ENCODE measurements at places on chromosomes 13 and 19.

- H3K4me1 ChIP-seq = peaks cover 10% of the 10 kb centered on the region
- H3K27ac ChIP-seq = no peak overlapping the region
- no peak overlapping the region for H3K4me3 ChIP-seq
- H3K27me3 ChIP-seq = no peaks in the 10 kb centered on the region
- no peak for DNase-seq
These were observed 8.3 kb upstream of the KCNN4 start for GRCh38 chr19:43789029-43789428.

DNA sequence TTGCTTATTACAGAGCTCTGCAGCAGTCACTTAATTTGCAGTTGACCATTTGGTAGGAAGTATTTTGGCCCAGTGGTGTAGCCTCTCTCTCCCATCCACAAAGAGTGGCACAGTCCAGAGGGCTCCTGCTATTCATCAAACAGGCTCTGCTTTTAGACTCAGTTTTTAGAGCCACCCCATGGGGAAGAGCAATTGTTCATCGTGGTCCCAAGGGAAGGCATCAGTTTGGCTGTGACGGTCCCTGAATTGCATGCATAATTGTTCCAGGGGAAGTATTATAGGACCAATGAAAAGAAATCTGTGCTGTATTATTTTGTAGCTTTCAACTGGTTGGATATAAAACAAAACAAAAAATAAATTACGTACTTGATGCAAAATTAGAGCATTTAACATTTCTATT is 799.0 kb downstream of the DACH1 start:
- no peak for DNase-seq
- H3K27ac ChIP-seq = no peak overlapping the region
- H3K27me3 ChIP-seq = no peaks in the 10 kb centered on the region
- no peaks in the 10 kb centered on the region for H3K4me1 ChIP-seq
- no peak overlapping the region for H3K4me3 ChIP-seq

GRCh38 chr13:99282264-99283231 is 24.4 kb upstream of the GPR18 start:
- H3K27me3 ChIP-seq = no peaks in the 10 kb centered on the region
- H3K36me3 ChIP-seq = no peaks in the 10 kb centered on the region
- H3K27ac ChIP-seq = no peak overlapping the region
- H3K4me3 ChIP-seq = no peak overlapping the region
- H3K4me1 ChIP-seq = peaks cover 50% of the 10 kb centered on the region

DNA sequence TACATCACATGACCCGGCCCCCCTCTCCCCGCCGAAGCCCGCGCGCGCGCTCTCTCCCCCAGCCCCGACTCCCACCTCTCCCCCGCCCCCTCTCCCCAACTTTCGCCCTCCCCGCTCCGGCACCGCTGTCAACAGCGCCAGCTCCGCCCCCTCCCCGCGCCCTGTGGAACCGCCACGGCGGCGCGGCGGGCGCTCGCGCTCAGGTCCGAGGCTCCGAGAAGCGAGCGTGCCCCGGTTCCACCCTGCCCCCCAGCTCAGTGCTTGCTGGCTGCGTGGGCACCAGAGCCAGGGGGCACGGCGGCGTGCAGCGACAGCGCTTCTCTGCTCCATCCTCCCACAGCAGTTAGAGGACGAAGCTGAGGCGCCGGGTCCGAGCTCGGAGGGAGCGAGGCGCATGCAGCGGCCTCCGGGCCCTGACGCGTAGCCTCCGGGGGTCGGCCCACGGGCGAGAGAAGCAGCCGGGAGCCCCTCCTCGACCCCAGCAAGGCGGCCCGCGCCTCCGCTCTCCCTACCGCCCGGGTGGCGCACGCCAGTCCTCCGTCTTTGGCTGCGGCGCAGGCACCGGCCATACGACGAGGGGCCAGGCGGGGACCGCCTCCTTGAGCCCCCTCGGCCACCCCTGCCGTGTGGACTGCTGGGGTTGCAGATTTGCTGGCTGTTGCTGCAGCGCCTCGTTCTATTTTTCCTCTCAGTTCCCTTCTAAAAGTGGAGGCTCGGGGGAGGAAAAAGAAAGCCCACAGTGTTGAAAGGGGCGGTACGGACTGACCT is 109.5 kb downstream of the KCNRG start:
- H3K4me3 ChIP-seq = peak overlapping the region; percentile 98
- H3K27ac ChIP-seq = peak overlapping the region; percentile 99
- no peaks in the 10 kb centered on the region for H3K36me3 ChIP-seq
- DNase-seq = peak; percentile 93
- no peaks in the 10 kb centered on the region for H3K27me3 ChIP-seq
- H3K4me1 ChIP-seq = peaks cover 74% of the 10 kb centered on the region

DNA sequence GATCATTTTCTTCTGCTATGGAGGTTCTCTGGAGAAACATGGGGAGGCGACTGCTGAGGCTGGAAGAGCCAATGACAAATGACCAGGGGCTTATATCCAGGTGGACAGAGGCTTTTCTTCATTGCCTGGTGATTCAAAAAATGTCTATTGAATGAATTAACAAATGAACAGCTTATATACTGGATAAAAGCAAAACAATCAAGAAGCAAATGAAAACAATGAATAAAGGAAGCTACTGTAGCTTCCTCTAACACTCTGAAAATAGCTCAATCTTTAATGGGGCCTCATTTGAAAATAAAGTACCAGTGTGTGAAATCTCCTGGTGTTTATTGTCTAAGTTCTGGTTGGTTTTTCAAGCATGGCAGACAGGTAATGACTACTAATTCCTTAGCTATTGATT is 167.5 kb upstream of the TMTC4 start:
- H3K27me3 ChIP-seq = no peaks in the 10 kb centered on the region
- no peak overlapping the region for H3K4me3 ChIP-seq
- H3K27ac ChIP-seq = no peak overlapping the region
- H3K4me1 ChIP-seq = no peaks in the 10 kb centered on the region
- DNase-seq = no peak

DNA sequence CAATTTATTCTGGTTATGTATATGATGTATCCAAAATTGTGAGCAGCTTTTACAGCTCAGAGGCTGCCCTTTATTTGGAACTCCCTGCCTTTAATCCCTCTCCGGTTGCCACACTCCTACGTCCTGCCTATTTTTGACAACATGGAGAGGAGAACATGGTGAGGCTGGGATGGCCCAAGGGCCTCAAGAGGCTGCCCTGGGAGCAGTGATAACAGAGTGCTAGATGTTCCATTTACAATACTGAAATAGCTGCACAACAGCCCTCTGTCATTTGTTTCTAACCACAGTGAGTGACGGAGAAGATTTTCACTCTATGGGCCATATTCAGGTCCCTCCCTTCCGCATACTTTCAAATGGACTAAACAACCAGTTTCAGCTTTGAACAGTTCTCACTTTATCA is 33.4 kb downstream of the STARD13 start:
- H3K27ac ChIP-seq = no peak overlapping the region
- no peaks in the 10 kb centered on the region for H3K27me3 ChIP-seq
- H3K4me1 ChIP-seq = peaks cover 8% of the 10 kb centered on the region
- no peak overlapping the region for H3K4me3 ChIP-seq
- no peaks in the 10 kb centered on the region for H3K36me3 ChIP-seq

DNA sequence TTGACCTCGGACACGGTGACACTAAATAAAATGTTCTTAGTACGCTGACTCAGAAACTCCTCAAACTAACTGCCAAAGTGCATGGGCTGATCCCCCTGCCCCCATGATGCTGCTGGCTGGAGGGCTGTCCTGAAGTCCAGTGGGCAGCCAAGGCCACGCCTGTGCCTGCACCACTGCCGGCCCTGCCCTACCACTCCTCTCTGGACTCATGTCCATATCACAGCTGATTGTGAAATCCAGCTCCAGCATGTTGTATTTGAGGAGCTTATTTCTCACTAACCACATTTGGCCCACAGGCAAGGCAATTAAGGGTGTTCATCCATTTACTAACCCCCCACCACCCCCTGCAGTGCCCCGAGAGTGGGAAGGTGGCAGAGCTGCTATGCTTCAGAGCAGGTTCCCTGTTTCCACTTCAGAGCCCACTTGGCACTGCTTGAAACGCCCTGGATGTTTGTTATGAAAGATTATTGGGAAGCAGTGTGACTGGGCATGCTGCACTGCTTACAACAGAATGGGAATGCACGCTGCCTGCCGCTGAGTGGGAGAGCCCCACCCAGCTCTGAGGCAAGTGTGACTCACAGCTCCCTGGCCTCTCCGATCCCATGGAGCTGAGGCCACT is 114.0 kb downstream of the UQCRFS1 start:
- DNase-seq = peak; percentile 64
- no peaks in the 10 kb centered on the region for H3K4me1 ChIP-seq
- H3K36me3 ChIP-seq = no peaks in the 10 kb centered on the region
- H3K4me3 ChIP-seq = no peak overlapping the region
- peak overlapping the region; percentile 69 for H3K27ac ChIP-seq

DNA sequence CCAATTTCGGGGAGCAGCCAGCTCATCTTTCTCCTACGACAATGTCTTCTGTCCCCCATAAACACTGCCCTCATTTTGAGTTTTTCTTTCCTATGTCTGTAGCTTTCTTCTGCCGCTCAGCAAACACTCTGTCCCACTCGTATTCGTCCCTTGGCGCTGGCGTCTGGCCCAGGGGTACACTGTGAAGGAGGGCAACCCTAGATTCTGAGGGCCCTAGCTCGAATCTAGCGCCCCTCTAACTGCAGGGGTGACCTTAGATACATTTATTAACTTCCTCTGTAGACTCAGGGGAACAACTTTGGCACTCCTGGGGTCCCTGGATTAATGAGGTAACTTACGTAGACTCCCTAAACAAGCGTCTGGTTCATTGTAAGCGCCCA is 677 bp upstream of the LRCH1 start:
- DNase-seq = no peak
- no peaks in the 10 kb centered on the region for H3K4me1 ChIP-seq
- no peaks in the 10 kb centered on the region for H3K36me3 ChIP-seq
- peak overlapping the region; percentile 92 for H3K27ac ChIP-seq
- H3K27me3 ChIP-seq = no peaks in the 10 kb centered on the region

GRCh38 chr13:72097568-72097967 is 230.6 kb upstream of the DACH1 start:
- no peak overlapping the region for H3K27ac ChIP-seq
- no peaks in the 10 kb centered on the region for H3K36me3 ChIP-seq
- no peak for DNase-seq
- H3K4me3 ChIP-seq = no peak overlapping the region
- H3K4me1 ChIP-seq = no peaks in the 10 kb centered on the region

GRCh38 chr13:92825938-92826596 is 400.5 kb upstream of the GPC6 start:
- H3K27ac ChIP-seq = no peak overlapping the region
- H3K36me3 ChIP-seq = no peaks in the 10 kb centered on the region
- no peaks in the 10 kb centered on the region for H3K27me3 ChIP-seq
- no peak for DNase-seq
- no peaks in the 10 kb centered on the region for H3K4me1 ChIP-seq
- no peak overlapping the region for H3K4me3 ChIP-seq

- H3K4me3 ChIP-seq = no peak overlapping the region
- DNase-seq = no peak
- no peak overlapping the region for H3K27ac ChIP-seq
These were observed 7.1 kb upstream of the SAMD1 start for GRCh38 chr19:14097532-14098151.

- H3K4me3 ChIP-seq = no peak overlapping the region
- no peaks in the 10 kb centered on the region for H3K36me3 ChIP-seq
- no peaks in the 10 kb centered on the region for H3K4me1 ChIP-seq
- no peak for DNase-seq
- no peak overlapping the region for H3K27ac ChIP-seq
These were observed 244.5 kb downstream of the DNAJC15 start for GRCh38 chr13:43267916-43268315.

DNA sequence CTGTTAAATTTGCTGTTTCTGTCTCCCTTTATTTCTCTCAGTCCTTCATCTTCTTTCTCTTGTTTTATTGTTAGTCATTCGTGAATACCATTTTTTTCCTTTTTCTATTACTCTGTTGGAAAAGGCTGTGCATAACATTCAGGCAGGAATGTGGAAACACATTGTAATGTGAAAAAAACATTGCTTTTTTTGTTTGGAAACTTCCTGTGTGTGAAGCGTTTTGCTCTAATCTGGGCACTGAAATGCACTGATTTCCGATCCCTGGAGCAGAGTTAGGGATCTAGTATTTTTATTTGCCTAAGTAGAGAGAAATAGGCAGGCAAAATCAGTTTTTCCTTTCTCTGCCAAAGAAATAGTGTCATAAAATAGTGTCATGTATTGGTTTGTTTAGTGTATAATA is 155.5 kb downstream of the PCCA start:
- H3K4me3 ChIP-seq = no peak overlapping the region
- no peaks in the 10 kb centered on the region for H3K4me1 ChIP-seq
- H3K27me3 ChIP-seq = no peaks in the 10 kb centered on the region
- no peak overlapping the region for H3K27ac ChIP-seq

- H3K4me1 ChIP-seq = peaks cover 28% of the 10 kb centered on the region
- no peak for DNase-seq
- no peaks in the 10 kb centered on the region for H3K27me3 ChIP-seq
- peaks cover 35% of the 10 kb centered on the region for H3K36me3 ChIP-seq
- peak overlapping the region; percentile 90 for H3K27ac ChIP-seq
These were observed 488 bp upstream of the EEF2 start for GRCh38 chr19:3985643-3986259.

GRCh38 chr19:52188822-52189734 is 774 bp upstream of the PPP2R1A start:
- no peaks in the 10 kb centered on the region for H3K36me3 ChIP-seq
- H3K4me3 ChIP-seq = peak overlapping the region; percentile 83
- H3K27me3 ChIP-seq = no peaks in the 10 kb centered on the region
- no peak for DNase-seq

DNA sequence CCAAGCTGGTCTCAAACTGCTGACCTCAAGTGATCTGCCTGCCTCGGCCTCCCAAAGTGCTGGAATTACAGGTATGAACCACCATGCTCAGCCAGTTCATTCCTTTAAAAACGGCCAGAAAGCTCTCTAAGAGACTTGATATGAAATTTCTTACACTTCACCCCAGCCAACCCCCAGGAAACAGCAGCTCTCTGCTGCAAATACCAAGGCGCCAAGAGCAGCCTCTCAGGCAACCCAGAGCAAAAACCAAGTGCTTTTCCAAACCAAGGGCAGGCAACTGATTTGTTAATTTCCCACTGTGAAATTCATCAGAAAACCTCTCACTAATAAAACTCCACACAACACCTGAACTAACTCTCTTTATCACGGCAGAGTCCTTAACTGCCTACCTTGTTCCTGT is 44.9 kb downstream of the LATS2 start:
- no peak overlapping the region for H3K27ac ChIP-seq
- no peak overlapping the region for H3K4me3 ChIP-seq
- no peaks in the 10 kb centered on the region for H3K27me3 ChIP-seq
- no peaks in the 10 kb centered on the region for H3K36me3 ChIP-seq
- DNase-seq = no peak

DNA sequence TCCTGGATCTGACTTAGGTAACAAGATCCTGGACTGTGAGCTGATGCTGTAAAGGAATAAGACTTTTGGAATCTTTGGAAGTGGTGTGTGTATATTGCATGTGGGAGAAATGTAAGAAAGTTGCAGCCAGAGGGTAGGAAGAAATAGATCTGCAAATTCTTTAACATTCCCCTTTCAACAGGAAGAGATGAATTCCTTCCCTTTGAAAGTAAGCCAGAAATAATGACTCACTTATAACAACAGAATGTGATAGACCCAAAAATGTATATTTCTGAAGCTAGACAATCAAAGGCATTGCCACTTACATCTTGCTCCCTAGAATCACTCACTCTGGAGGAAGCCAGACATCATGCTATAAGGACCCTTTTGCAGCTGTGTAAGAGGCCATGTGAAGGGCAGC is 9.8 kb upstream of the SIAH3 start:
- no peaks in the 10 kb centered on the region for H3K36me3 ChIP-seq
- no peaks in the 10 kb centered on the region for H3K27me3 ChIP-seq
- no peak overlapping the region for H3K4me3 ChIP-seq
- no peaks in the 10 kb centered on the region for H3K4me1 ChIP-seq

Measured in tibial nerve (tissue), 4 donors.